Fibroblast of villous mesenchyme (primary cell): ENCODE measurements at places on chromosomes 3 and 15.

DNA sequence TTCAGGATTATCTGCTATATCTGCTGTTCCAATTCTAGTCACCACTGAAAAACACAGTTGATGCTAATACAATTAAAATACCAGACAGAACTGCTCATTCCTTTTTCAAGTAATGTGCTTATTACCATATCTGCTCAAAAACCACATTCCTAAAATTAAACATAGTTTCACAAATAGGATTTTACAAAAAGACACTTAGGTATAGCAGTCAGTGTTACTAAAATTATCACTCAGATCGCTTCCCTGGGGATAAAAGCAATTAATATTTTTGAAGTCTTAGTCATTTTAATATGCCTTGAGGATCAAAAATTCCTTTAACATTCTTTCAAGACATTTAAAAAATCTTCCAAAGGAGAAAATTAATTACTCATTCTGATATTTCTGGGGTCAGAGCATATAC lies 71.5 kb downstream of the RAD18 start:
- DNase-seq = no peak

GRCh38 chr3:30007668-30008067 lies 598.7 kb upstream of the TGFBR2 start:
- peak; percentile 8 for DNase-seq

DNA sequence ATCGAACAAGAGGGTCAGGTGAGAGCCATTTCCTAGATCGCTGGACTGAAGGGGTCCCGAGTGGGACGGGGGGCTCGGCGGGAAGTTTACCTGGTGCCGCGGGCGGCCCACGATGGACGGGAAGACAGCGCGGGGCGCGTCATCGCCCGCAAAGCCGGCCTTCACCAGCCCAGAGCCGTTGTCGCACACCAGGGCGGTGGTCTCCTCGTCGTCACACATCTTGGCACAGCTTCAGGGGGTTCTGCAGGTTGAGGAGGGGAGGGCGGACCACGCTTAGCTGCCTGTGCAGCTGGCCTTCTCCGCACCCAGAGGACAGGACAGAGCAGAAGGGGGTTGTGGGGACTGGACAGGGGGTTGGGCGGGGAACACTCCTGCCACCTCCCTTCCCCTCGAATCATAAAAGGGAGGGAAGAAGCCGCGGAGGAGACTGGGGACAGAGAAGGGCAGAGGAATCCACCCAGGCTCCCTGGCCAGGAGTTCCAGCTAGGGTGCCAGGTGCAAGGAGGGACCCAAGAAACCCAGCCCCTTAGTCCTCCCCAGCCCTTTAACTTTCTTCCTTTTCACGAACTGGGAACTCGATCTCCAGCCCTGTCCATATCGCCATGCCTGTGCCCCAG lies 651 bp downstream of the ACTC1 start:
- no peak for DNase-seq

DNA sequence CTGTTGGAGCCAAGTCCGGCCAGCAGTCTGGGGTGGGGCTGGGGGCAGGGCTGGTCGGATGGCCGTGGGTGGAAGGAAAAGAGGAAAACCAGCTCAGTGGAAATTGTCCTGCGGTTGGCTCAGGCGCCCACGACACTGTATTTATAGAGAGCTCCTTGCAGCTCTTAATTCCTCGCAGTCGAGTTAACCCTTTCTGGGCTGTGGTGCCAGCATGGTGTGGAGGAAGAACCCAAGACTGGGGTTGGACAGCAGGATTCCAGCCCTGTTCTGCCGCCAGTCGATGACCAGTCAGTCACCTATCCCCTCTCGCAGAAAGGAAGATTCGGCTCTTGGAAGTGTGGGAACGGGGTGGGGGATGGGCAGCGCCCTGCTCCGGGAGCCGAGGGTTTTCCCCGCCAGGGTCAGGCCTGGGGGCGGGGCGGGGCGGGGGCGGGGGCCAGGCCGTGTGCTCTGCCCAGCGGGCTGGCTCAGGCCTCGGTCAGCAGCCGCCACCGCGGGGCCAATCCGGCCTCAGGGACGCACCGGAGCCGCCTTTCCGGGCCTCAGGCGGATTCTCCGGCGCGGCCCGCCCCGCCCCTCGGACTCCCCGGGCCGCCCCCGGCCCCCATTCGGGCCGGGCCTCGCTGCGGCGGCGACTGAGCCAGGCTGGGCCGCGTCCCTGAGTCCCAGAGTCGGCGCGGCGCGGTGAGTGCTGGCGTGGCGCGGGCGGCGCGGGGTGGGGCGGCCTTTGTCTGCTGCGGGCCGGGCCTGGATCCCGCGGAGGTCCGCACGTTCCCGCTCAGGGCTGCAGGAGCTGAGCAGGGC lies at the start of gene CD276:
CD276 (plus strand) TSS at position 607 of the 804 bp plus-strand sequence. CDS start 15,257 bp downstream, outside the sequence.
- DNase-seq = peak; percentile 81

- no peak for DNase-seq
Observed at GRCh38 chr3:13074006-13074375, 762 bp upstream of the IQSEC1 start.

DNA sequence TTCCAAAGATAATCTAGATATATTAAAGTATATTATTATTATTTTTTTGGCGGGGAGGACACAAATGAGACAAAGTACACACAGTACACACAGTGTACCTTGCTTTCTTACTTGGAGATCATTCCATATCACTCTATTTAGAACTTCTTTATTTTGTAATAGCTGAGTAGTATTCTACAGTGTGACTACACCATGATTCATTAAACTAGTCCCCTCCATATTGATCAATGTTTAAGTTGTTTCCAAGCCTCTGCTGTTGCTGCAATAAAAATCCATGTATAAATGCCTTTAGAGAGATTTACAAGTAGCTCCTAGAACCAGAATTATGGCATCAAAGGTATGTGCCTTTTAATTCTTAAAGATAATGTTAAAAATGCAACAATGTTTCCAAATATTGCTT lies 38.8 kb downstream of the PYGO1 start:
- no peak for DNase-seq

DNA sequence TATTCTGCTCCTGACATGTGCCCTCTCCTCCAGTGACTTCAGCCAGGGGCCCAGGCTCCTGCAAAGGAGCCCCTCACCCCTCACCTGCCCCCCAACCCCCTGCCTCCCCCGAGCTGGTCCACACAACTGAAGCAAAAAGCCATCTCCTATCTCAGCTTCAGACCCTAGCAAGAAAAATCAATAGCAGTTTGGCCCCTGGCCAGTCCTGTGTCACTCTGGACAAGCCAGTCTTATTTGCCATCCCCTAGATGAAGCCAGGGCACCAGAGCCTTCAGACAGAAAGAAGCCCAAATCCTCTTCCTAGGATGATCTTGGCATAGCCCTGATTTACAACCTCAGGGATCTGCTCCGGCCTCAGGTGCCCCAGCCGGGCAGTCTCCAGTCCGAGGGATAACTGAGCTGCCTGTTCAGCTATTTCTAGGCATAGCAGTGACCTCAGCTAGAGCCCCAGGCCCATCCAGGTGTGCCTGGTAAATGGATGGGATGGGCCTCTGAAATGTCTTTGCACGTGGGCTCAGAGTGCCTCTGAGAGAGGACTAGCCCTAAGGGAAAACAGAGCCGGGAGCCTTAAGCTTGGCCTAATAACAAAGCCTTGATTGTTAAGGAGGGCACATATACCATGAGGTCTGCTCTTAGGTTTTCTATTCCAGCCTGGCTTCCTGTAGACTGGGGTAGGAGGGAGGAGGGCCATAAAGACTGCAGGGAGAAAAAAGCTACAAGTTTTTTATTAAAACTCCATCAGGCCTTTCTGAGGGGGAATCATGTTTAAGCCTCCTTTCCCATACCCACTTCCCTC lies 242.0 kb downstream of the SHQ1 start:
- no peak for DNase-seq

GRCh38 chr3:57512166-57512565 lies 32.0 kb downstream of the DNAH12 start:
- DNase-seq = peak; percentile 18

GRCh38 chr15:87634361-87634760 lies 622.2 kb downstream of the NTRK3 start:
- DNase-seq = peak; percentile 15

GRCh38 chr15:67783303-67783702 lies 42.0 kb upstream of the SKOR1 start:
- no peak for DNase-seq

DNA sequence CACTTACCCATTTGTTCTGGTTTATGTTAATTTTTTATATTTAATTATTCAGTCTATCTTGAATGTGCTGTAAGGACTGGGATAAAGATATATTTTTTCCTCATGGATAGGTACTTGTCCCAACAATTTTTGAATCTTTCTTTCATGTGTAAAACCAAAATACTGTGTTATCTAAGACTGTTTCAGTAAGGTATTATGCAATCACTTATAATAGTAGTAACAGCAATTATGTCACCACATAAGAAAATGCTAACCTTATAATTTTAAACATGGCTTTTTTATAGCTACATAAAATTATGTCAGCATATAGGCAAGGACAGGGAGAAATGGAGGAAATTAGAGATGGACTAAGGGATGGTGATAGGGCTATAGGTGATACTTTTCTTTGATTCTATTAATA lies 2.9 kb upstream of the CTDSPL start:
- DNase-seq = no peak

DNA sequence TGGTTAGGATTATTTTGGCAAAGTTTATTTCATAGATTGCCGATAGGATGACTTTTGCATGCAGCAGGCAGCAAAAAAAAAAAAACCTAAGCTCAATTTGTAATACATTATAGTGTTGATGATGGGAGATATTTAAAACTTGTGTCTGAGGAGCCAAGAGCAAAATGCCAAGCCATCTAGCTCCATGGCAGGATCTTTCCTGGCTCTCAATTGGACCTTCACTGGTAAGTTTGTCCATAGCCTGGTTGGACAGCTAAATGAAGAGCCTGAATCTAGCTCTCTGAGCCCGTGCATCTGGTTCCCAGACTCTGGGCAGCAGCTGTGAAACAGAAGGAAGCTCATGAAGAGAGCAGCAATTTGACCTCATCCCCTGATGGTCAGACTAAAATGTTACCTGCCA lies 17.5 kb downstream of the STAC start:
- peak; percentile 1 for DNase-seq

DNA sequence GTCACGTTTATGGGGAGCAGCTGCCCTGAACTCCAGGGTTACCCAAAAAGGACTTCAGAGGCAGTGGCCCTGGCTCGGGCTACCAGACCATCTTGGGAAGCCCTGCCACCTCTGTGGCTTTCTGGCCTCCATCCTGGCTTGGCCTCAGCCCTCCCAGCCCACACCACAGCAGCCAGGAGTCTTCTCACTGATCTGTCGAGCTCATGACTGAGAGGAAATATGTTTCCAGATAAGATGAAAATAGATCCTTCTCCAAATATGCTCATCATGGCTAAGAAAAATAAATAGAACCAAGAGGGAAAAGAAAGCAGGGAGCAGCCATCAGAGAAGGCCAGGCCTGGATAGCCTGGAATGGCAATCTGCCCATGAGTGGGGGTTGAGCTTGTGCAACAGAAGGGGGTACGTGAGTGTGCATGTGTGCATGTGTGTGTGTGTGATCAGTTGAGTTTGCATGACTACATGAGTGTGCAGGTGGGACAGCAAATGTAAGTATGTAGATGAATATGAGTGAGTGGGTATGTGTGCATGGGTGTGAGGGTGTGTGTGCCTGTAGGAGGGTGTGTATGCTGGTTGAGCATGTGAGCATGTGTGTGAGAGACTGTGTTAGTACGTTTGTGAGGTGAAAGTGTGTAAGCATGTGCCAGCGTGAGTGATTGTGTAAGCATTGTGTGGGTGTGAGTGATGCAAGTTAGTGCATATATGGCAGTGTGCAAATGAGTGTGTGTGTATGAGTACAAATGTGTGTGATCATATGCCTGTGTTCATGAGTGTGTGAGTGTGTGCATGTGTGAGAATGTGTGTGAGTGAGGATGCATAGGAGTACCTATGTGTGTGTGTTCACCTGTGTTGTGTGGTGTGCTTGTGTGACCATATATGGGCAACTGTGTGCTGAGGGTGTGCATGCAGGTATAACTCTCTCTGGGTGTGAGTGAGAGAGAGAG lies 9.9 kb upstream of the RFT1 start:
- no peak for DNase-seq

DNA sequence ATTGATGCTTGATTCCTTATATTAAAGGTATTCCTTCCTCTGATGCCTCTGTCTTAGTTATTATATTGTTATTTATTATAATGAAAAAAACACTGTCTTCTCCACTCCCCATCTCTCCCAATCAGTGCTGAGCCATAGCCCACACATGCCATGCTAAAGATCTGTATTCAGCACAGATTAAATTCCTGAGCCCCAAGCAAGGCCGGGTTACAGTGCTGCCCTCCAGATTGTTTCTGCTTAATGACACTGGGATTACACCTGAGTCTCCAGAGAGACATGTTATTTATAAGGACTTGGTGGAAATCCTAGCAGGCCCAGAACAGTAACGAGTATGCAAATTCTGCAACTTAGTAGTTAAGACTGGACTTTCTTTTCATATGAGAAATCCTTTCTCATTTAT lies 305.9 kb upstream of the UMPS start:
- no peak for DNase-seq

DNA sequence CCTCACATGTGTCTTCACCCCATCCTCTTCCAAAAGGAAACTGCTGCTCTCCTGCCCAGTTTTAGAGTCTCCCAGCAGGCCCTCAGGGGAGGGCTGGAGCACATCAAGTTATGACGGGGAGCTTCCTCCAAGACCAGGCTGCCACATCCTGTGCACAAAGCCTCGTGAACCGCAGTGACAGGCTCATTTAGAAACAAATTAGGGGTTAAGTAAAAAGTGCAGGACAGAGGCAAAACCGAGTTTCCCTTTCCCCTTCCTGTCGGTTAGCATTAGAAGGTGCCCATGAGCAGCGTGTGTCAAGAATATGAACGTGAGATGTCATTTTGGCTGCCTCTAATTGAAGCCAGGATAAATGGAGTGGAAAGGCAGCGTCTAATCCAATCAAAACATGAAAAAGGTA lies 199.7 kb downstream of the ARRDC4 start:
- DNase-seq = no peak

GRCh38 chr3:113594066-113594465 lies 61.7 kb downstream of the SIDT1 start:
- DNase-seq = no peak

DNA sequence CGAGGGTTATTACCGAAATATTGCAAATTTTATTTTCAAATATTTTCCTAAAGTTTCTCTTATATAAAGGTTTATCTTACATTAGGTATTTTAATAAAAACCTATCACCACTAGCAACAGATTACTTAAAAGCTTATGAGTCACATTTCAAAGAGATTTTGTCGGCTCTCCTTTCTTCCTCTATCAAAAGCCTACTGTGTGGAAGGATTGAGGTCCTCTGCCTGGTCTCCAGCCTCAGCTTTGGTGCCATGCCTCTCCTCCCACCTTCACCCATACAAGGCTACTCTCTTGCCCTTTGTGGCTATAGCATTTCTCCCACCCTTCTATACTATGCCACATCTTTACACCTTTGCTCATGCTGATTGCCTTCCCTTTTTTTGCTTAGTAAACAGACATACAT lies 199.3 kb downstream of the TNIK start:
- DNase-seq = no peak
